ENCODE measurements at places on chromosomes 4 and X.

- DNase-seq: no peak
These were observed 796.7 kb downstream of the RAPGEF2 start for GRCh38 chr4:159899596-159899995.

DNA sequence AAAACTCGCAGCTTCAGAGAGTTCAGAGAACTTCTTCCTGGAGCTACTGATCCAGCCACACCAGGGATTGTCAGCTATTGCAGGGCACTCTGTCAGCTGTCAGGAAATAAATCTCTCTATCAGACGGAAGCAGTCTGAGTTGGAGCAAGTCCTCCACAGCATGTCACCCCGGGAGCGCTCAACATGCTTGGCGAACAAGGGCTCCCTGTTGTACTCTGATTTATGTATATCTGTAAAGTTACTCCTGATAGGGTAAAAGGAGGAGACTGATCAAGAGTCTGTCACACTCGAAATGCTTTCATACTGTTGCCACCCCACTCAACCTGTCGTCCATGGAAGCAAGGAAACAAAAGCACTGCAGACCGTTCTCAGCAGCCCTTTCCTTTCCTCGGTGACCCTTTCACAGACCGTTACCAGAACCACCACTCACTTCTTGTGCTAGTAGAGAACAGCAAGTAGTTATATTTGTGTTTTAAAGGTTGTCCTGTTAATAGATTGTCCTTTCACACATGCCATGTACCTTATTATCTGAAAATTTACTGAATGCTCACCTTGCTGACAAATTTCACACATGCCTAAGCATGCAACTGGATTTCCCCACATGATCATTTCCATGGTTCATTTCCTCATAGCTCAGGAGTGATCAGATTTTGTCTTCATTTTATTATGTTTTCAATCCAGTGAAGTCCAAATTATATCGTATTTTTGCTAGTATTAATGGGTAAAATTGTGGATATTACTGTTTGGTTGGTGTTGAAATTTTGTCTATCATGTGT, 2108.9 kb upstream of the TENM3 start:
- no peak for DNase-seq

GRCh38 chr4:94897023-94897422, 139.3 kb downstream of the BMPR1B start:
- DNase-seq: no peak

- no peak for DNase-seq
These were observed 5.5 kb upstream of the IRAK1 start for GRCh38 chrX:154025230-154025629.

DNA sequence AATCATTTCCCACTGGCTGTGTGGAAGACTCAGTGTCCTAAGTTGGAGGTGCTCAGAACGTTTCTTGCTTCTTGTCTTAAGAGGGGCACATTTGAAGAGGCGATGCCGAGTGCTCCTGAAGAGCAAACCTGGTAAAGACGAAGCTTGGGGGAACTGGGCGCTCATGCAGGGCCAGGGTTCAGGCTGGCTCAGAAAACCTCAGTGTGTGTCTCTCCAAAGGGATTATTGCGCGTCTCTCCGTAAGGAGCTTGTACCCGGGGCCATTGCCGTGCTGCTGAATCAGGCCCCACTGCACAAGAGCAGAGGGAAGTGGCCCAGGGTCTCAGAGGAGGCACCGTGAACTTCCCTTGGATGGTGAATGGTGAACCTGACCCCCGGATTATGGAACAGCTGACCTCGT, 44.4 kb downstream of the PSAPL1 start:
- no peak for DNase-seq

GRCh38 chrX:34654696-34655490, 2.2 kb downstream of the TMEM47 start:
- DNase-seq: no peak

- DNase-seq: no peak
These were observed 564.1 kb downstream of the INPP4B start for GRCh38 chr4:142281999-142282398.

DNA sequence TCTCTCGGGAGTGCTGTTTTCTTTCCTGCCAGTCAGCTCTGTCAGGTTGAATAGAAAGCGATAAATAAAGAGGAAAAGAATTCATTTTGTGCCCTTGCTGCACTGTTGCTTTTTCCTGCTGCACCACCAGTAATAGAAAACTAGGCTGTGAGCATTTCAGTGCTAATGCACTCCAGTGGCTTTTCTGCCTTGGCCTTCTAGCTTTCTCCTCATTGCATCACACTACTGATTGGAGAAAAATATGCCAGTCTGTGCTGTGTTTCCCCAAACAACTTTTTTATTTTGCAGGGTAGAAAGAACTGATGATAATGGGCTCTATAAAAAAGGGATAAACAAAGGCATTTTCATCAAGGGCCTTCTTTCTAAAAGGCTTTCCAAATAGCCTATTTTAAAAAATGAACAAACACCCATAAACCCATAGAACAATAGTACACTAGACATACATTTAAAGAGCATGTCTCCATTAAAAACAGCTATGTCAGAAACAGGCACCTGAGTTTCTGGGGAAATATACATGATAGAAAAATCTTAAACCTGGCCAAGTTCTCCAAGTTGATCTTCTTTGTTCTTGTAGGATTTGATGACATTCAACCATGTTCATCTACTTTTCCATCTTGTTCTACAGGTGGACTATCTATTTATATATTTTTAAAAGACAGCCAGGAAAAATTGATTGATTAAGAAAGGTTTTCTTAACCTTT, 86.3 kb downstream of the GPRIN3 start:
- no peak for DNase-seq

- DNase-seq: no peak
These were observed 13.9 kb upstream of the MPP1 start for GRCh38 chrX:154818916-154819770.
